DMS 273 treated with DMSO at 0.1 percent for 48 hours (cell line): ENCODE measurements at places on chromosomes 12 and 14.

GRCh38 chr12:32353540-32353939 is 45.8 kb upstream of the FGD4 start:
- DNase-seq = no peak

DNA sequence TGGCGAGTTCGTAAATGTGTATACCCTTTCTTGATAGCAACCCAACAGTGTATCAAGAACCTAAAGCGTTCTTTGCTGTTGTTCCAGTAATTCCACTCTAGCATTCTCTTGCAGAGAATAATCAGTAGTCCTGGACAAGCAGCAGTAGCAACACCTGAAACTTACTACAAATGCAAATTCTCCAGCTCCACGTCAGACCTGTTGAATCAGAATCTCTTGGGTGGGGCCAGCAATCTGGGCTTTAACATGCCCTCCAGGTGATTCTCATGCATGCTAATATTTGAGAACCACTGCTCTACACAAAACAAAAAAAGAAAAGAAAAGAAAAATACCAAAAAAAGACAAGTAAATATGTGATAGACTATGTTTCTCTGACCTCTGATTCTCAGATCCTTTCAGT is 10.1 kb downstream of the PTGDR start:
- DNase-seq = no peak

DNA sequence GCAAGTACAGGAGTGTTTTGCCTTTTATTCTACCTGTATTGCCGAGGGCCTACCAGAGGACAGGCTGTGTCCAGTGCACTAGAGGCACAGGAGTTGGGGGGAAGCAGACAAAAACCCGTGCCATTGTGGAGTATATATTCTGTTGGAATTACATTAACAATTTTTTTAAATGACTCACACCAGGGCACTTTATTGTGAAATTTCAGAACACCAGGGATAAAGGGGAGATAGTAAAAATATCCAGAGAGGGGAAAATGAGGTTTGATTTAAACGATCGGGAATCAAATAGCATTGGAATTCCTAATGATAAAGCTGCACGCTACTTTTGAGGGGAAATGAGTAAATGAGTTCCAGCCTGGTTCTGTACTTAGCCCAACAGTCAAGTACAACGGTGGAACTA is 123.2 kb downstream of the PELI2 start:
- DNase-seq = no peak

DNA sequence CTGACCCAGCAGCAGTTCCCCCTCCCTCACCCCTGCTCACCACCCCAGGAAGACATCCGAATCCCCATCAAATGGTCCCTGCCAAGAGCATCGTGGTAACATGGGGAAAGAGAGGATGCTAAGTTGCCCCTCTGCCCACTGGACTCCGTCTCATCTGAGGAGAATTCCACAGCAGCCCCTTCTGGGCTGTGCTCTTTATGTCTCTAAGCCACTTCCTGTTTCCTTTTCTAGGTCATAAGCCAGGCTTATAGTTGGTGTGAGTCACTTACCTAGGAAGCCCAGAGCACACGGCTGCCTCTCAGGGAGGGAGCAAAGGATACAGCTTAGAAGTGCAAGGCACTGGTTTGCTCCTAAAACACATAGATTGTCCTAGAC is 76.0 kb downstream of the VCPKMT start:
- no peak for DNase-seq

DNA sequence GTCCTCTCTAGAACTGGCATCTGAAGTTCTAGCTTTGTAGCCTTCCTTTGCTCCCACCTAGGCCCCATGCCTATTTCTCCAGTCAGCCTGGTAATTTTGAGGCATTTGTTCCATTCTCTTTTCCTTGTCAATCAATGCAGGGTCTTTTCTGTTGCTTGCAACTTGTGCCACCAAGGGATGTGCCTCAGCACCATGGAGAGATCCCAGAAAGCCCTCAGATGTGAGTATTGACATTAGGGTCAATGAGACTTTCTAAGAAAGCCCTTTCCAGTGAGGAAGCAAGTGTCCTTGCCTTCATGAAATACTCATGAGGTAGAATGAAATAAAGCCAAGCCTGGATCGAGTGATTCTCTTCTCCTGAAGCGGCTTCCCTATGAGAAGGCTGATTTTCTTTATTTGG is 213.9 kb downstream of the SLC15A4 start:
- DNase-seq = no peak
